ENCODE measurements at places on chromosomes 12 and 14.

- DNase-seq, result no peak
Observed at GRCh38 chr12:90339837-90340236, 615.1 kb downstream of the CCER1 start.

GRCh38 chr12:1890810-1891209 lies 27.6 kb downstream of the CACNA2D4 start:
- DNase-seq, result no peak

DNA sequence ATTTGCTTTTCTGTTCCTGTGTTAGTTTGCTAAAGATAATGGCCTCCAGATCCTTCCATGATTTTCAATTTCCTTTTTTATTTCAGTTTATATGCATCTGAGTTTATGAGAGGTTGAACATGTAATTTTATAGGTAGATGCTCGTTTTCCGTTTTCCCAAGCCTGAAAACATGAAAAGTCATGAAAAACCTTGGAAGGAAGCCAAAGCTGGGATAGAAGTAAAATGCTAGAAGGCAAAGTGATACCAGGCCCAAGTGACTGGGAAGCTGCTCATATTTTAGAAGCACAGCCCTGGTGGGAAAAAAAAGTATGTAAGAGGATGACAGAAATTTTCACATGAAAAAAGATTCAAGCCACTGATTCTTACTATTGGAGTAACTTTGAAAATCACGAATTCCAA lies 290.8 kb downstream of the PRKD1 start:
- DNase-seq, result no peak

DNA sequence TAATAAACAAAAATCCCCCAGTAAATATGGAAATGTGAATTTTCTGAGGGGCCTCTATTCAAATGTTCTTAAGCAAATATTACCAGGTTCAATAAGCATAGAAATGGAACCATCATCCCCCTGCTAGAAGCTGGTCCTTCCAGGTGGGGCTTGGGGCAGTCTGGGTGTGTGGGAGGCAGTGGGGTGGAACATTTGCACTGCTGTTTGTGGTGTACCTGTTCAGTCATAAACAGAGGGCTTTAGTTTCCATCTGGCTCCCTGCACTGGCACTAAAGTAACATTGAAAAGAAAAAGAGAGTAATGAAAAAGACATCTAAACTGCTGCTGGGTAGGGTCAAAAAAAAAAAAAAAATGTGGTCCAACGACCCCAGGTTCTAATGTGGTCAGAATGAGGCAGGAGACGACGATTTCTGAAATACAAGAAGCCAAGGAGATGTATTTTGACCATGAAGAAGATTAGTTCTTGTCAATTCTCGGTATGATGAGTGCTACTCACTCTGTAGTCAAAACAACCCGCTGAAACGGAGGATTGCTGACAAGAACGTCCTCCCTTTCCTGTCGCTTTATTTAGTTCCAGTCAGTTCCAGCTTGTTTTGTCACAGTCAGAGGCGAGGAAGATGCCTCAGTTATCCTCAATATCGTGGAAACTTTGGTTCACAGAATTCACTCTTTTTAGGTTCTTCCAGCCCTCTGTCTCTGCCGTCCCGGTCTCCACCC lies 44.2 kb upstream of the MANSC4 start:
- no peak for DNase-seq

DNA sequence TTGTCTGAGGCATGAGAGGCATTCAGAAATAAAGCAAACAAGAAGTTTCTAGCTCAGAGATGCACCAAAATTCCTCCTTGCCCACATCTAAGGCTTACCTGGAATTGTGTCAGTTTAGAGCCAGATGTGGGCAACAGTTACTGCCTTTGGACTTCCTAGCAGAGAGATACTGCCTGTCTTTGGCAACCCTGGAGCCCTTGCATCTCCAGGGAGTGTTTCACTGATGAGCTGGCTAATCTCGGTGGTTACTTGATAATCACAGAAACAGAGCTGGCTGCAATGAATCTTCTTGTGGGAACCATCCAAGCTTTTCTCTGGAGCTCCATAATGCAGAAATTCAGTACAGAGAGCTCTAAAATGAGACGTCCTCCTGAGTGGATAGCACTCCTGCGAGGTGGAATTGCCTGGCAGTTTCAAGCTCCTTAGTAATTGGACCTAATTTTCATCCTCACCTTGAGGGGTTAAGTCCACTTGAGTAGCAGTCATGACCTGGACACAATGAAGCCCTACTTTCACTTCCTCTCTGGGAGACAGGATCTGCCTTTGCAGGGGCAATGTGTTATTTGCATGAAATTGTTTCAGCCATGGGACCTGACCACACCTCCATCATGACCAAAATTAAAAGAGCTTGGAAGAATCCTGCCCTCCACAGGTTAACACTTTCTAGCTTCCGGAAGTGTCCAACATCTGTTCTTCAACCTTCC lies 108.8 kb upstream of the ARHGAP5 start:
- no peak for DNase-seq

GRCh38 chr12:123916729-123917128 lies 55.9 kb downstream of the CCDC92 start:
- DNase-seq, result no peak

DNA sequence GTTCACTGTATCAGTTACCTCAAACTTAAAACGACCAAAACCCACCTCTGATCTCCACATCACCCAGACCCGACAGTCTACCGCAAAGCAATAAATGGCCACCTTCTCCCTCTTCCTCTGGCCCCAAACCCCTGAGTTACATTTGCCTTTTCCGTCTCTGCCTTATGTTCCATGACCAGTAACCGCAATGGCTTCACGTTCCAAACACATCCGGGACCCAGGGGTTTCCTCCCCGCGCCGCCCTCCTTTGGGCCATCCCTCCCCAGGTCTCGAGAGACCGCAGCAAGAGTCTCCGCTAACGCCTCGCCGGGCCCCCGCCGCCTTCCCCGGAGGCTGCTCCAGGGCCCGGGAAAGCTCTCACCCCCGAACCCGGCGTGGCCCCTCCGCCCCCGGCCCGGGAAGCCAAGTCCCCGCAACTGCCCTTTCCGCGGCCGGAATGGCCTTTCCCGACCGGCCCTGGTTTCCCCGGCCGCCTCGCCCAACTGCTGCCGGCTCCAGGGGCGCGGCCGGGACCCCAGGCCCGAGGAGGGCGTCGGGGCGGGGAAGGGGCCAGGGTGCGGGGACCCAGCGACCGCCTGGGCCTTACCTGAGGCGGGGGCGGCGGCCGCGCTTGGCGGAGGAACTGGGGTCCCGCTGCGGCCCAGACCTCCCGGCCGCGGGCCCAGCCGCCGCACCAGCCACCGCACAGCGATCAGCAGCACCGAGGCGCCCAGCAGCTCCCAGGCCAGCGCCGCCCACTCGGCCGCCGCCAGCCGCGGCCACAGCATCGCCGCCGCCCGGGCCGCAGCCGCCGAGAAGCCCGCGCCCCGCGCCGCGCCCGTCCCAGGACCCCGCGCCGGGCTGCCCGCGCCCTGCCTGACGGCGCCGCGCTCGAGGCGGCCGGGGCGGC lies at the start of gene ANKLE2:
ANKLE2 (minus strand) TSS at position 801 of the 889 bp plus-strand sequence; CDS start at position 767, 34 bp downstream.
- DNase-seq, result no peak
